CD4-positive, alpha-beta T cell treated with Interleukin-12 subunit alpha and Interleukin-12 subunit beta, for 1 hour (primary cell): ENCODE measurements at places on chromosomes 3 and 15.

DNA sequence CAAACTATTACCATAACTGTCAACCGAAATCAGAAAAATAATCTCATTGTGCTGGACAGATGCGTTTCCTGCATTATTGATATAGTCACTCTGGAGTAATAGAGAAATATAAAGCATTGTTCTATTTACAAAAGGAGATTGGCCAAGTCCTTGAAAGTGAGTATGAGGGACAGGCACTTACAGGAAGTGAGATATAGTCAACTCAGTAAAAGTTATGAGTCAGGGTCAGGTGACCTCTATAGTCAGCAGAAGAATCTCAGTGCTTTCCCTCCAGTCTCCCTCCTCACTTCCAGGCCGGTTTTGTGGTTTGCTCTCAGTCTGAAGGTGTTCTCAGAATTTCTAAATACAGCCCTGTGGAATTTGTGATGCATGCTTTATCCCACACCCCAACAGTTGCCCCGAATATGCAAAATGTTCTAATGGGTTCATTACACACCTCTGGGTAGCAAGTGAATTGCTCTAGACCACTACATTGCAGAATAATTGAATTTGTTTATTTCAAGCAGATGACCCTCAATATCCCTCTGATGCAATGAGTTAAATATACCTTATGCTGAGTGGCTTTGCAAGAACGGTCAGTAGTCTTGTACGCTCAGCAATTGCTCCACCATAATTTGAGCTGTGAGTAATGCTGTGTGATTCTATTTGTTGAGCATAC is 787.7 kb downstream of the MCTP2 start:
- no peak for DNase-seq

DNA sequence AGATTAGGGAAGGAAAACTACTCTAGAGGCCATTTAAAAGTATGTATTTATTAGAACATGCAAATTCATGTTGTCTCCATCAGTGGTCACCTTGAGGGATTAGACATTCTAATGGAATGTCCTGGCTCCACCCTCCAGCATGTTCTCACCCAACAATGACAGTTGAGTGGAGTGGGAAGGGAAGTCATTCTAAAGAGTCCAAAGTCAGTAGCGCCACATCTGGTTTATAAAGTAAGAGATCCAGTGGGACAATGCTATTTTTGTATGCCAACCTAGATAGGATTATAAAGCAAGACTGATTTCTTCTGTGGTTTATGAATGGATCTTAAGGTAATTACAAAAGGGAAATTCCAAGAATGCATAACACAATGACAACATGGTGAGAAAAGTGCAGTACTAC is 33.3 kb downstream of the SLC24A1 start:
- DNase-seq: no peak

GRCh38 chr3:118766306-118766669 is 268.4 kb downstream of the IGSF11 start:
- DNase-seq: no peak

DNA sequence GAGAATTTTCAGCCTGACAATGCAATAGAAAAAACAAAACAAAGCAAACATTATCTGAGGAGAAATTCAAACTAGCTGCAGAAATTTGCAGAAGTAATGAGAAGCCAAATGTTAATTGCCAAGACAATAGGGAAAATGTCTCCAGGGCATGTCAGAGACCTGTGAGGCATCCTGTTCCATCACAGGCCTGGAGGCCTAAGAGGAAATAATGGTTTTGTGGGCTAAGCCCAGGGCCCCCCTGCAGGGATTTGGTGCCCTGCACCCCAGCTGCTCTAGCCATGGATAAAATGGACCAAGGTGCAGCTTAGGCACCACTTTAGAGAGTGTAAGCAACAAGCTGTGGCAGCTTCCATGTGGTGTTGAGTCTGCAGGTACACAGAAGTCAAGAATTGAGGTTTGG is 401.2 kb upstream of the NECTIN3 start:
- no peak for DNase-seq

DNA sequence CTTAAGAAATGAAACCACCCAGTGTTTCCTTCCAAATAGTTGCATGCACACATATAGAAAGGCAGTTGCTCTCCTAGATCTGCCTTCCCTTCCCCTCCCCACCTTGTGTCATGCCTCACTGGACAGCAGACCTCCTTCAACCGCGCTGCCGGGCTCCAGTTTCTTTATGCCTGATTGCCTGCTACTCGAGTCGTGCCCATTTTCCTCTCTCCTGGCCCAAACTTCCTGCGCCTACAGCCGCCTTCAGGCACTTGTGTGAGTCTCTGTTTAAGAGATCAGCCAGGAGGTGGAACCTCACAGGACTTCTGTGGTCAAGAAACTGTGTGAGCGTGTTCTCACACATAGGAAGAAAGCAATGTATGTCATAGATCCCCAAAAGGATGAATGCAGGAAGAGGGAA is 8.8 kb upstream of the FAM107A start:
- no peak for DNase-seq

DNA sequence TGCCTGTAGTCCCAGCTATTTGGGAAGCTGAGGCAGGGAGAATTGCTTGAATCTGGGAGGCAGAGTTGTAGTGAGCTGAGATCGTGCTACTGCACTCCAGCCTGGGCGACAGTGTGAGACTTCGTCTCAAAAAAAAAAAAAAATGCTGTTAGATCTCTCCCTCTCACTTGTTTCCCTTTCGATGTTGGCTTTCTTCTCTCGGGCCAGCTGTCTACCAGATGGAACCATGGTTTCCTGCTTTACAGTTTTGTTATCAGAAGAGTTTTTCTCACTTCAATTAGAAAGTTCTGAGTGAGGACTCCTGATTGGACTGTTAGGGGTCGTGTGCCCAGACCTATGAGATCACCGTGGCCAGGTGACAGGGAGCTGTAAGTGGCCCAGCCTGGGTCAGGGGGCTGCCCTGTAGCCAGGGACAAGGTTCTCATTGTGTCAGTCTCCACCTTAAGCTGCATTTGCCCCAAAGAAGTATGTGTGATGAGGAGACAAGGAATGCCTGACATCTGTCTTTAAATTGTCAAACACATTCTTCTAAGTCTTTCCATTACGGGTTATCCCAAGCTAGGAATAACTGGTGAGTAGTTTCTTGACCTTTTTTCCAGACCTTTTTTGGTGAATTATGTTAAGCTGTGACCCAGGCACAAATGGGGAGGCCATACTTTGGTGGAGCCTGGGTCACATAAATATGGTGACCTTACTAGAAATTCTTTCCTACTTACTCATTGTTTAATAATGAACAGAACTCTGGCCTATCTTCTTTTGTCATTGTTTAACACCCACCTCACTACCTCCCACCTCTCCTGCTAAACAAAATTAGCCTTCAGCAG is 25.2 kb downstream of the SNAPC5 start:
- DNase-seq: peak; percentile 73

GRCh38 chr3:139378587-139379241 is 10.7 kb downstream of the COPB2 start:
- DNase-seq: no peak
